PC-9 (cell line): ENCODE measurements at places on chromosomes 16 and 17.

DNA sequence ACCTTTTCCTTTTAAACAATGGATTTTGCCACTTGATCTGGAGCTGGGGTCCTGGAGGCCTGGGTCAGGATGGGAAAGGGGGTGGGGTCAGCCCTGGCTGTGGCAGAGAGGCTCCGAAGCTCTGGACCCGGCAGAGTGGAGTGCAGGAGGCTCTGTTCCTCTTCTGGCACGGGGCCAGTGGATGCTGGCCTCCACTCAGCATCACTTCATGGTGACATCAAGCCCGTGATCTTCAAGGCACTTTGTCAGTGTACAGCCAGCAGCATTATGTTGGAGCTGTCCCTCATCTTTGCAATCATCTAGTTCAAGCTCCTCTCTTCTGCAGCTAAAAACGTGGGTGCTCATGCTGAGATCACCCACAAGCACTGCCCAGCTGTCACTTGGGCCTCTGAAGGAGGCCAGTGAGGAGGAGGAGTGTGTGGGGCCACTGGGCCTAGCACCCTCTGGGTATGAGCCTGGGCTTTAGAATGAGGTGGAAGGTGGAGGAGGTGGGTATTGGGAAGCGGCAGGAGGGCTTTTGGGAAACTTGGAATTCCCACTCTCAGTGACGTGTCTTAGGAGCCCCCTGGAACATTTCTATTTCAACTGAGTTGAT is 45.9 kb upstream of the MGAT5B start:
- H3K4me3 ChIP-seq: no peak overlapping the region
- no peaks in the 10 kb centered on the region for H3K4me1 ChIP-seq
- no peak overlapping the region for H3K27ac ChIP-seq
- no peaks in the 10 kb centered on the region for H3K27me3 ChIP-seq
- H3K36me3 ChIP-seq: no peaks in the 10 kb centered on the region

GRCh38 chr17:61880589-61881102 is 17.3 kb upstream of the BRIP1 start:
- no peak overlapping the region for H3K4me3 ChIP-seq
- peaks cover 10% of the 10 kb centered on the region; the same call in 1 of the 2 replicates for H3K36me3 ChIP-seq
- no peaks in the 10 kb centered on the region for H3K27me3 ChIP-seq
- no peak overlapping the region for H3K27ac ChIP-seq

DNA sequence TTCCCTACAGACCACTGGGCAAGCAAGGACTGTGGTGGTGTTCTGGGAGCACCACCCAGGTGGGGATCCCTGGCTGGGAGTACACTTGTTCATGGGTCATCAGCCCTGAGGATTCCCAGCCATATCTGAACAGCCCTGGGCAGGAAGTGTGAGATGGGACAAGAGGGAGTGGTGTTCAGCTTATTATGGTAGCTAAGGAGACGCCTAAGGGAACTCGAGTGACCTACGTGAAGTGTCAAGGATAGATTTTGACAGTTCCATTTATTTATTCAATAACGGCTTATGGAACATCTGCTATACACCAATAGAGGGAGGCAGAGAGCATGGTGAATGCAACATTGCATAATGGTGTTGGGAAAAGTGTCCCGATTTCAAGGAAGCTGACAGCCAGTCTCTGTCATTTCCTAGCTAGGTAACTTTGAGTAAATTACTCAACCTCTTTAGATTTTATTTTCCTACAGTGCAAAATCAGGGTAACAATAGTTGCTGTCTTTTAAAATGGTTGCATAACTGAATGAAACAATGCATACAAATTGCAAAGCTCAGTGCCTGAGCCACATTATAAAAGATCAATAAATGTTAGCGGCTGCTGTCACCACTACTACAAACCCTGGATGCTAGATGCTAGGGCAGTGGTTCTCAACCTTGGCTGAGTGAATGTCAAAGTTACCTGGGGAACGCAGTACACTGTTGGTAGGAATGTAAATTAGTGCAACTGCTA is 534.1 kb downstream of the GRIN2A start:
- no peaks in the 10 kb centered on the region for H3K4me1 ChIP-seq
- H3K27ac ChIP-seq: no peak overlapping the region
- H3K4me3 ChIP-seq: no peak overlapping the region
- H3K36me3 ChIP-seq: no peaks in the 10 kb centered on the region

- H3K27me3 ChIP-seq: no peaks in the 10 kb centered on the region
- H3K4me3 ChIP-seq: no peak overlapping the region
- H3K27ac ChIP-seq: no peak overlapping the region
- peaks cover 68% of the 10 kb centered on the region for H3K4me1 ChIP-seq
- peaks cover 8% of the 10 kb centered on the region; the same call in 1 of the 2 replicates for H3K36me3 ChIP-seq
Measured at GRCh38 chr16:57994778-57995177, 5.7 kb downstream of the ZNF319 start.

DNA sequence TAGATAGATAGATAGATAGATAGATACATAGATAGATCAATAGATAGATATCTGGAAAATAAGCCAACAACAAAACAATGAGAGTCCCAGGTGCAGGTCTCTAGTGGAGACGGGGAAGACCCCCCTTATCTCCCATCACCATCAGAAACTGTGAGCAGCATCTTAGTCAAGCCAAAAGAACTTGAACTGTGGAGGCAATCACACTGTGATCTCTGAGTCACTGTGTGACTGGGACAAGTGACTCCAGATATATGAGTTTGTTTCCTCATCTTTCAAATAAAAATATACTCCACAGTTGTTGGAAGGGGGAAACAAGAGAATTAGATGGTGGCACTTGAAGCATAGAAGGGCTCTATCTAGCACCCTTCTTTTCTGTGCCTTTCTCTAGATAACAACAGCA is 42.1 kb downstream of the NOG start:
- no peaks in the 10 kb centered on the region for H3K36me3 ChIP-seq
- no peaks in the 10 kb centered on the region for H3K27me3 ChIP-seq
- peaks cover 22% of the 10 kb centered on the region for H3K4me1 ChIP-seq
- no peak overlapping the region for H3K4me3 ChIP-seq

- no peak for DNase-seq
- no peaks in the 10 kb centered on the region for H3K36me3 ChIP-seq
- 0 out of 2 replicates have a peak, but pooled peaks cover 4% of the 10 kb centered on the region for H3K27me3 ChIP-seq
- H3K27ac ChIP-seq: no peak overlapping the region
Measured at GRCh38 chr16:64964126-64964540, 157.7 kb downstream of the CDH11 start.

GRCh38 chr16:30430428-30430970 is 669 bp upstream of the DCTPP1 start:
- H3K27me3 ChIP-seq: no peaks in the 10 kb centered on the region
- peaks cover 4% of the 10 kb centered on the region; the same call in 1 of the 2 replicates for H3K36me3 ChIP-seq
- no peak overlapping the region for H3K4me3 ChIP-seq
- no peak overlapping the region for H3K27ac ChIP-seq
- peak; percentile 34 for DNase-seq
- peaks cover 12% of the 10 kb centered on the region for H3K4me1 ChIP-seq

DNA sequence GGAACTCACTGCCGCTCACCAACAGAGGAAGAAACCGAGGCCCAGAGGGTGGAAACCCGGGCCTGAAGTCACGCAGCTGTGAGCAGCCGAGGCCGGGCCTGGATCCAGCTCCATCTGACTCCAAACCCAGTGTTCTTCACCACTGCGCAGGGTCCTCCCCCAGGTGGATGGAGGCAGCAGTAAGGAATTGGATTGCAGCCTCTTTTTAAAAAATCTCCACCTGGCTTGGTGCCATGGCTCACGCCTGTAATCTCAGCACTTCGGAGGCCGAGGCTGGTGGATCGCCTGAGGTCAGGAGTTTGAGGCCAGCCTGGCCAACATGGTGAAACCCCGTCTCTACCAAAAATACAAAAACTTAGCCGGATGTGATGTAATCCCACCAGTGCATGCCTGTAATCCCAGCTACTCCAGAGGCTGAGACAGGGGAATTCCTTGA is 177.2 kb downstream of the FOXL1 start:
- no peak overlapping the region for H3K4me3 ChIP-seq
- no peaks in the 10 kb centered on the region for H3K36me3 ChIP-seq

DNA sequence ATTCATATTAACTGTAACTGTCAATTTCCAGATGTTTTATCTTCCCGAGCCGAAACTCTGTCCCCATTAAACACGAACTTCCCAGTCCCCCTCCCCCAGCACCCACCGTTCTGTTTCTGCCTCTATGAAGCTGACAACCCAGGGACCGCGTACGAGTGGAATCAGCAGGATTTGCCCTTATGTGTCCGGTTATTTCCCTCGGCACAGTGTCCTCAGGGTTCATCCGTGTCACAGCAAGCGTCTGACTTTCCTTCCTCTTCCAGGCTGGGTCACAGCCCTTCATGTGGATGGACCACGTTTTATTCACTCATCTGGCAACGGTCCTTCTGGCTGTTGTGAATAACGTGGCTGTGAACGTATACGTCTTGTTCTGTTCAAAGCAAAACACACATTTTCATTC is 31.3 kb downstream of the METRNL start:
- peaks cover 17% of the 10 kb centered on the region for H3K4me1 ChIP-seq
- H3K36me3 ChIP-seq: no peaks in the 10 kb centered on the region
- H3K27me3 ChIP-seq: no peaks in the 10 kb centered on the region
- no peak overlapping the region; the same call in 1 of the 2 replicates for H3K4me3 ChIP-seq

DNA sequence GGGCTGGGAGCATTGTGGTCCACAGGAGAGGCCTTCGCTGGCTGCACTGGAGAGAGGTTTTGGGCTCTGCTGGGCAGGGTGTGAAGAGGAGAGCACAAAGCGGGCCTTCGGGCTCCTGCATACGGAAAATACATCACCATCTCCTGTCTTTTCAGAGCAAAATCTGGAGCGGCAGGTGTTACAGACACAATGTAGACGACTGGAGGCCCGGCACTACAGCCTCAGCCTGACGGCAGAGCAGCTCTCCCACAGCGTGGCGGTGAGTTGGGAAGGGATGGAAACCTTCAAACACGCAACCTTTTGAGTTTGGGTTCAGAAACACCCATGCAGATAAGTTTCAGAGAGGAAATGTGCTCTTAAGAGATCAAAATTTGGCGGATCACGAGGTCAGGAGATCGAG is 17.9 kb downstream of the GINS2 start:
- H3K27ac ChIP-seq: no peak overlapping the region
- H3K36me3 ChIP-seq: peaks cover 32% of the 10 kb centered on the region
- no peak overlapping the region for H3K4me3 ChIP-seq

GRCh38 chr17:48711128-48711527 is 11.2 kb downstream of the PRAC1 start:
- no peak for DNase-seq
- H3K4me3 ChIP-seq: no peak overlapping the region
- H3K27ac ChIP-seq: no peak overlapping the region
- H3K4me1 ChIP-seq: no peaks in the 10 kb centered on the region
- H3K36me3 ChIP-seq: no peaks in the 10 kb centered on the region
- peaks cover 62% of the 10 kb centered on the region for H3K27me3 ChIP-seq

- H3K4me3 ChIP-seq: no peak overlapping the region
- DNase-seq: no peak
- no peaks in the 10 kb centered on the region for H3K4me1 ChIP-seq
- no peaks in the 10 kb centered on the region for H3K27me3 ChIP-seq
- H3K27ac ChIP-seq: no peak overlapping the region
- H3K36me3 ChIP-seq: no peaks in the 10 kb centered on the region
Measured at GRCh38 chr17:73128496-73128895, 36.0 kb upstream of the SLC39A11 start.

- peak overlapping the region; percentile 18; the same call in 1 of the 2 replicates for H3K4me3 ChIP-seq
- H3K27me3 ChIP-seq: no peaks in the 10 kb centered on the region
- H3K27ac ChIP-seq: no peak overlapping the region
- H3K4me1 ChIP-seq: peaks cover 11% of the 10 kb centered on the region; the same call in 1 of the 2 replicates
- H3K36me3 ChIP-seq: no peaks in the 10 kb centered on the region
Measured at GRCh38 chr17:44326861-44327444, 2.3 kb upstream of the SLC25A39 start.

GRCh38 chr16:81243942-81244341 is 5.5 kb downstream of the BCO1 start:
- no peak overlapping the region for H3K4me3 ChIP-seq
- H3K27me3 ChIP-seq: no peaks in the 10 kb centered on the region
- DNase-seq: no peak
- no peaks in the 10 kb centered on the region for H3K36me3 ChIP-seq

DNA sequence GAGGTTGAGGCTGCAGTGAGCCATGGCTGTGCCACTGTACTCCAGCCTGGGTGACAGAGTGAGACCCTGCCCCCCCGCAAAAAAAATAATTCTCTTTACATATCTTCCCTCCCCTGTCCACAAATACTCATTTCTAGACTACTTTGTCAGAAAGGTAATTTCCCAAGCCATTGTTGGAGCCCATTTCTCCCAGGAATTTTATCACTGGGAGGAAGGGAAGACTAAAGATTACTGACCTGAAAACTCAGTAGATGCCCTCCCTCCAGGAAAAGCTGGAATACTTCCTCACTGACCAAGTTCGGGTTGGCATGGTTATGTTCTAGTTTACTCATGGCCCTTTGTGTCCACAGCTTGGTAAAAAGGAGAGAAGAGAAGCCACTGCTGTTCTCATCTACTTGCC is 4.1 kb downstream of the CALCOCO2 start:
- DNase-seq: no peak
- no peaks in the 10 kb centered on the region for H3K27me3 ChIP-seq
- peaks cover 14% of the 10 kb centered on the region for H3K4me1 ChIP-seq
- H3K36me3 ChIP-seq: no peaks in the 10 kb centered on the region
- H3K27ac ChIP-seq: no peak overlapping the region

- no peak overlapping the region for H3K4me3 ChIP-seq
- peak; percentile 12 for DNase-seq
- no peaks in the 10 kb centered on the region for H3K36me3 ChIP-seq
- no peak overlapping the region for H3K27ac ChIP-seq
- no peaks in the 10 kb centered on the region for H3K27me3 ChIP-seq
Measured at GRCh38 chr17:29582772-29583171, 6.7 kb downstream of the GIT1 start.

DNA sequence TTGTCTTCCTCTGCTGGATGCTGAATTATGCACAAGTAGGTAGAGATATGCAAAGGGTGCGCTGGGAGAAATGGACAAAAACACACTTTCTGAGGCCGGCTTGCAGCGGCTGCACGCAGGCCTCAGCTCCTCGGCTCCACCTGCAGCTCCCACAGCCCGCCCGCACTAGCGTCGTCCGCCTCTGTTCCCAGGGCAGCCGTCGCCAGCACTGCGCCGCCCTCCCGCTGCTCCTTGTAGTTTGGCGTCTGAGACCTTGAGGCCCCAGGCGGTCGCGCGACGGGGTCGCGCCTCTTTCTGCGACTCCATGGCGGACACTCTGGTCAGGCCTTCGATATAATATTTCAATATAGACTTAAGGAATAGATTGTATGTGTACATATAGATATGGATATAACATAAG is 24.8 kb downstream of the SLFN12 start:
- no peak overlapping the region for H3K4me3 ChIP-seq
- no peak overlapping the region for H3K27ac ChIP-seq
- no peaks in the 10 kb centered on the region for H3K36me3 ChIP-seq
- H3K4me1 ChIP-seq: 0 out of 2 replicates have a peak, but pooled peaks cover 5% of the 10 kb centered on the region

DNA sequence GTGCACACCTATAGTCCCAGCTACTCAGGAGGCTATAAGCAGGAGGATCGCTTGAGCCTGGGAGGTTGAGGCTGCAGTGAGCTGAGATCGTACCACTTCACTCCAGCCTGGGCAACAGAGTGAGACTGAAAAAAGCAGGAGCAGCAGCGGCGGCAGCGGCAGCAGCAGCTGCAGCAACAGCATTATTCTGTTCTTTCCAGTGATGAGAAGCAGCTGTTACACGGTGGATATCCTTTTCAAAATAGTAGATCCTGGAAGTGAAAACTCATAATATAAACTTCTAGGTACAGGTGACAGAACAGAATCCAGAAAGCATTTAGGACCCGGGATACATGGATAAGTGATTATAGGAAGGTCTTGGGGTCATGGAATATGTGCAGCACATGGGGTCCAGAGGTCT is 17.8 kb upstream of the HNF1B start:
- no peaks in the 10 kb centered on the region for H3K36me3 ChIP-seq
- no peak overlapping the region for H3K4me3 ChIP-seq
- no peak overlapping the region for H3K27ac ChIP-seq
- no peaks in the 10 kb centered on the region for H3K27me3 ChIP-seq
- H3K4me1 ChIP-seq: no peaks in the 10 kb centered on the region
